ENCODE measurements at places on chromosomes 13 and 19.

- DNase-seq, result no peak
Measured at GRCh38 chr19:16722591-16722990, 2.9 kb downstream of the NWD1 start.

DNA sequence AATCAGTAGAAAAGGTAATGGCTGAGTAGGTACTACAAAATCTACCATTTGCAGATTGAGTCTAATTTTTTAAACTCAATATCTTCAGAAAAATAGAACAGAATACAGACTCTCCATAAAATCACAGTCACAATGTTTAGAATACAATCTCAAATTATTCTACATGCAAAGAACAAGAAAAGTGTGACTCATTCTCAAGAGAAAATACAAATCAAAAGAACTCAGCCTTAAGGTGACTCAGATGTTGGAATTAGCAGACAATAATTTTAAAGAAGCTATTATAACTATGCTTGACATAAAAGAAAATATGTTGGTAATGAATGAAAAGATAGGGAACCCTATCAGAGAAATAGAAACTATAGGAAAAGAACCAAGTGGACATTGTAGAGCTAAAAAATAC, 78.9 kb downstream of the RXFP2 start:
- no peak for DNase-seq

- DNase-seq, result peak; percentile 62
Measured at GRCh38 chr13:113562085-113562749, 22.3 kb upstream of the TFDP1 start.

- DNase-seq, result peak; percentile 55
Measured at GRCh38 chr13:104750377-104750776, 1684.2 kb upstream of the SLC10A2 start.

- no peak for DNase-seq
Measured at GRCh38 chr13:94640721-94641120, 39.1 kb downstream of the GPR180 start.

- DNase-seq, result no peak
Measured at GRCh38 chr13:100138859-100139491, 50.1 kb downstream of the PCCA start.

GRCh38 chr13:114057166-114058050, 75.0 kb downstream of the RASA3 start:
- DNase-seq, result no peak

DNA sequence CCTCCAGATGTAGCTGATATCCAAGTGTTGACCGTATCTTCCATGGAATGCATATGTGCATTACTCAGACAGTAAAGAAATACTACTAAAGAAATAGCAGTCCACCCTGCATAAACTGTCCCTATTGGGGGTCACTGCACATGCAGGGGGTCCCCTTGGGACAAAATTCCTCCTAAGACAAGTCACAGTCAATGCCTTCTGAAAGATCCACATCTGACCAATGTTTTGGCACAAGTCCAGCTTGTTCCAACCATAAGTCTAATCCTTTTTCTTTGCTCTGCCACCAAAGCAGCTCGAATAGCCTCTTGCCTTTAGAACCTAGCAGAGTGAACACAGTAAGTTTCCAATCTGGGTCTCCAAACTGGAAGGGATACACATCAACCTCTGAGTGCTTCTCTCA, 87.9 kb downstream of the DIAPH3 start:
- DNase-seq, result no peak

DNA sequence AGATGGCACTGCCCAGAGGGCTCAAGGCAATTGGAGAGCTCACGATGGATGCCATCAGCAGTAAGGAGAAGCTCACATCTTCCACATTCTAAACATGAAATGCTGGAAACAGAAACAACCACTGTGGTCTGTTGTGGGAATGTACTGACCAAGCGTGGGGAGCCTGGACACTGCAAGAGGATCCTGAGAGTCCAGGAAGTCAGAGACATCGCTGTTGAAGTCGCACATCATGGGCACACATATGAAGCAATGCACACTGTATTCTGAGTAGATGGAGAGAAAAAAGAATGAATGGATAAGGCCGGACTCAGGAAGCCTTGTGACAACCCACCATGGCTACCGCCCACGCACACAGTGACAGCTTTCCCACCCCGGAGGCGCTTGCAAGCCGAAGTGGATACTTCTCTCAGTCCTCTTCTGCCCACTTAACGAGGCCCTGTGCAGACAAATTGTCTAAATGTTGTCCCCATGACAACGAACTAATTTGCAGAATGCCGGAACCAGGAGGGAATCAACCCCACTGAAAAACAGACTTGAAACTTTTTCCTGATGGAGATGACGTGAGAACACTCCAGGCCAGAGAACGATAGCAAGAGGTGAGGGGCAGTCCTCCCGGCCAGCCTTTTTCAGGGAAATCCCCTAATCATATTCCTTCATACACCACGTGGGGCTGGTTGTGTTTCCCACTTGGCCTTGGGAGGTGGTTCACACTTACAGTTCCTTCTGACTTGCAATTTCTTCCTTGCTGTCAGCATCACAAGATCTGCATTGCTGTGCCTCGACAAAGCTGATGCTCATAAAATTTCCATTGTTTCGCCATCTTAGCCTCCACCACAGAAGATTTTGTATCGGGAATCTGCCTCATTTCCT, 109.6 kb upstream of the SERP2 start:
- DNase-seq, result peak; percentile 43

- no peak for DNase-seq
Measured at GRCh38 chr13:65857942-65858565, 1372.1 kb downstream of the PCDH9 start.

- DNase-seq, result no peak
Measured at GRCh38 chr19:41876847-41877832, at the start of gene CD79A. Gene CD79A (plus strand): TSS chr19:41877279. CDS start chr19:41877305, 26 bp downstream.

DNA sequence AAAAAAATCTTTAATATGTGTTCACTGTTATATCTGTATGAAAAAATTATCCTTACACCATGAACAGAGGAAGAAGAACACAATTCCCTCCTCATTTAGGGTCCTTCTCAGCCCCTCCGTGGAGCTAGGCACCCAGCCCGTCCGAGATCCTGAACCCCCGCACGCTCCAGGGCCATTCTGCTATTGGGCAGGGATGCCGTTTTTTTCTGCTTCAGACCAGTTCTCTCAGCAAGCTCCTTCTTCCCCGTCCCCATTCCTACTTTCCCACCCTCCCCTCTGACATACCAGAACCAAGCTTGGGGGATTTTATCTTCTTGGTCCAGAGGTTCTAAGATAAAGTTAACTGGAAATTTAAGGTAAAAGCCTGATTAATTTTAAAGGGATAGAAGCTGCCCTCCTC, 36.2 kb downstream of the ATP12A start:
- DNase-seq, result no peak

DNA sequence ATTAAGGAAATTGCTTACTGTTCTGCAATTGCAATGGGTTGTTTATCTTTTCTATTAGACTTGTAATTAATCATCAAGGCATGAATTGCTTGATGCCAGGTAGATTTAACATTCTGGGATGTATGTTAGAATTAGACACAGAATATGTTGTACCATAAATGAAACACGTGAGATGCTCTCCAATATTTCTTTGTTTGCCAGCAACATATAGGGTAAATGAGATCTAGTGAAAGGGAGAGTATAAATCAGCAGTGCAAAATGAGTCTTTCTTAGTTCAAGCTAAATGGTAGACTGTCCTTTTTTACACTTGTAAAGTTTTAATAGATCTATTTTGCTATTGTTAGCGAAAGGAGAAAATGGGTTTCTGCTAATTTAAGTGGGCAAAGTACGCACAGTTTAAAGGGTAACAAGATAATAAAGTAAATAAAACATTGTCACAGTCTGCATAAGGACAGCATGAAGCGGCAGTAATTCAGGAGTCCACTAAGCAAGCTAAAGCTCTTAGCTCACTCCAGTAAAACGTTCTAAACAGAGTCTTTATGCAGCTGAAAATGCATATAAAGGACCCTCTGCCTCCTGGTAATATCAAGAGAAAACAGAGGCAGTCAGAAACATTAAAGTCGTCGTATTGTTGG, 1137.1 kb downstream of the OLFM4 start:
- no peak for DNase-seq
